NCI-H524 treated with DMSO at 0.1 percent for 48 hours (cell line): ENCODE measurements at places on chromosomes 6 and 20.

DNA sequence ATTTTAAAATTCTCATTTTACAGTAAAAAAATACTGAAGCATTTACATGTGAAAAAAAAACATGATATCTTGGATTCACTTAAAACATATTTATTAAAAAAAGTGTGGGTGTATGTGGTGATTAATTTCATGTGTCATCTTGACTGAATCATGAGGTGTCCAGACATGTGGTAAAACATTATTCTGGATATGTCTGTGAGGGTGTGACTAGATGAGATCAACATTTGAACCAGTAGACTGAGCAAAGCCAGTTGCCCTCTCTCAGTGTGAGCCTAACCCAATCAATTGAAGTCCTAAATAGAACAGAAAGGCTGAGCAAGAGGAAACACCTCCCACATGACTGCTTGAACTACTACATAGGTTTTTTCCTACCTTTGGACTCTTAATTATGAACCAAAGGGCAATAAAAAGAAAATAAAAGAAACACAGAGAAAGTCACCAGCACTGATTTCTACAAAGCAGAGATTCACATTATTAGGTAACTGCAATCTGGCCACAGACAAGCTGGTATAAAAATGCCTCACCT lies 90.5 kb upstream of the VGLL2 start:
- no peak for DNase-seq

GRCh38 chr20:44176833-44177534 lies 10.0 kb downstream of the JPH2 start:
- no peak for DNase-seq

DNA sequence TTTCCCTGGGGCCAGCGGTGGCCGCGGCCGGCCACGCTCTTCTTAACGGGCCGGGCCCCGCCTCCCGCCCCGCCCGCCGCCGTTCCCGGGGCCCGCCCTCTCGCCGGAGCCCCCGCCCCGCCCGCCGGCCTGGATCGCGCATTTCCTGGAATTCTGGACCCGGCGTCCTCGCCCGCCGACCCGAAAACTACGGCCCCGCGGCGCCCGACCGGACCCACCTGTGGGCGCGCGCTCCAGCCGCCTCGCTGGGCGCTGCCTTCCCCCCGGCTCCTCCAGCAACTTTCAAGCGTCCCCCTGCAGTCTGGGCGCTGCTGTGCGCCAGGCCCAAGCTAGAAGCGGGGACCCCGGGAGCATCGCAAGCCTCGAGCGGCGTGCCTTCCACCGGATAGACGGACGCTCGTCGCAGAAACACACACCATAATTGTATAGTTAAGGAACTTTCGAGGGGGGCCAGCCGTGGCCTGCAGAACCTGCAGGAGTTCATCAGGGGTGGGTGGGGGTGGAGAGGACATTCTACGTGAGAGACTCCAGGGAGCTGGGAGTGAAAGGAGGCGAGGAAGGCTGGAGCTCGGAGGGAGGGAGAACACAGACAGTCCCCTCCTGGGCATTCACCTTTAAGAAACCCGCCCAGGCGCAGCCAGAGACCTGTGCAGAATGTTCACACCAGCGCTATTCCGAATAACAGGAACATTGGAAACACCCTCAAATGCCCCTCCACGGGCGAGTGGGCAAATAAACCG lies at the start of gene ADA:
Gene ADA (minus strand): TSS at position 16 of the 740 bp plus-strand sequence. CDS start 92 bp downstream, outside the sequence.
- no peak for DNase-seq

GRCh38 chr20:16472045-16472872 lies 101.0 kb downstream of the KIF16B start:
- DNase-seq: no peak

DNA sequence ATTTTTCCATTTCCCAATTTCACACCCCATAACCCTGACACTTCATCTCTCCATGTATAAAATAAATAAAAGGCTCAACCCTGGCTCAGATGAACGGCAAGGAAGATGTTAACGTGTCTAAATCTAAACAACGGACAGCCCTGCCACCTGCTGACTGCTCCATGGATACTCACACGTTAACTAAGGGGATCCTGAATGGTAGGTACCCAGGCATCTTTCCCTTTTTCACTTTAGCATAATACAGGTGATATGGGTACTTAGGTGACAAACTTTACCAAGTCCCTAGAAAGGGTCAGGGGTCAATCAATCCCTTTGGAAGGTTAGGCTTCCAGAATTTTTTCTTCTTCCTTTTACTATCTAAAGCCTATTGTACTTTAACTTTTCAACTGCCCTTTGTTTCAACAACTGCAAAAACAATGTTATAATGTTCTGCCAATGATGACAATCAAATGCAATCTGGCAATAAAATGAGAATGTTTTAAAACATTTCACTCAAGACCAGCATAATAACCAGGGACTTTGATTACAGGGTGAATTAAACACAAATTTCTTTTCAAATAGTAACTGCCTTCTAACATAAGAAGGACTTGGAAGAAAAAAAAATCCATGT lies 52.4 kb upstream of the IPCEF1 start:
- DNase-seq: no peak

DNA sequence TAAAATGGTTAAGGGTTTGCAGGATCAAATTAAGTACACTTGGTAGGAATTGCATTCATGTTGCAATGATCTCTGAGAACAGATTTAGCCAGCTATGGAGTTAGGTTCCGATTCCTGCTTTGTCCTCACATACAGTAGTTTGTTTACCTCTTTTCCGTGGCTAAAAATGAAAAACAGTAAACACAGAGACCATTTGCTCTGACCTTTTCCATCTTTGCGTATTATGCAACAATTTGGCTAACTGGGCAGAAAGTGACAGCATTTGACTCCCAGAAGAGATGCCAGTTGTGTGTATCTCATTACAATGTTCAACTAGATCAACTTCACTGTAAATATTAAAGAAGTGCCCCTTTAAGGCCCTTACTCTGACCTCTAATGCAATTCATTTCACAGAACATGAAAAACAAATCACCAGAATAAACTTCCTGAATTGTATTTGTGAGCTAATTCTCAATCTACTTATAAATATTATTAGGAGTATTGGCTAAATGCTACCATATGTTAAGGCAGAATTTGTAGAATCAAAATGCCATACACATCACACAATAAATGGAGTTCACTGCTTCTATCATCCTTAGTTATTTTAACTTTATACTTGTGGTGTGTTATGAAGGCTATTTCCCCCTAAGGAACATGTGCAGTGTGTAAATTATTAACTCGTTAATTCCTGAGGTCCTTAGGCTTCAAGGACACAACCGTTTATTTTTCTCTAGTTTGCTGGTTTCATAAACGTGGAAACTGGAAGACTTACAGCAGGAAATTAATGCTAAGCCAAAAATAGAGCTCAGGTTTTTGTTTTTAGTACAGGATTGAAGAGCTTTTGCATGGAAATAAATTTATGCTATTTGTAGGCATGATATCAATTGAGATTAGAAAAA lies 380.7 kb upstream of the CITED2 start:
- no peak for DNase-seq

DNA sequence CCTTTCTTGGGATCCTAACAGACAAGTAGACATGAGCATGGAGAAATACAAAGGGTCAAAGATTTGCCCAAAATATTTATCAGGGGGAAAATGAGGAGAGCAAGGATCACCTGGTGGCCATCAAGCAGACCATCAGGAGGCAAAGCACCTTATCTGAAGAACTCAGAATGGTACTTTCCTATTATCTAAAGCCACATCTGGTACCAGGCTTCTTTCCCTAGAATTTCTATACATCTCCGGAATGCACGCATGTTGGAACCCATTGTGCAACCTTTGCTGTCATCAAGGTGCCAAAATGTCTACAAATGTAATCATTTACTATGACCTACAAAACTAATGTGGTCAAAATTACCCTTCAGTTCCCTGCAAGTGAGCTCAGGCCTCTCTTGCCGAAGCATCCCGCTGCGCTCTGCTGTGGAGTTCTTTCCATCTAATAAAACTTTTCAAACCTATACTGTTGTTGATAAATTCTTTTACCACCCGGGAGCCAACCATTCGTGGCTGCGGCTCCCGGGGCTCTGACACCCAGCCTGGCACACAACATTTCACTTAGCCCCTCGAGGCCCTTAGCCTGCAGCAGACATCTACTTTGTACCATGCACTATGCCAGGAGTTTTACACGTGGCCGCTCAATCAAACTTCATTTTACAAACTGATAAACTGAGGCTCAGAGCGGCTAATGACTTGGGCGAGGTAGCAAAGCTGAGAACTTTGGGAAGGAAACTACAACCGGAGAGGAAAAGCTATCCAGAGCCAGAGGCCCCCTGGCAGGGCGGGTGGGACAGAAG lies 3.8 kb upstream of the CPXM1 start:
- no peak for DNase-seq

DNA sequence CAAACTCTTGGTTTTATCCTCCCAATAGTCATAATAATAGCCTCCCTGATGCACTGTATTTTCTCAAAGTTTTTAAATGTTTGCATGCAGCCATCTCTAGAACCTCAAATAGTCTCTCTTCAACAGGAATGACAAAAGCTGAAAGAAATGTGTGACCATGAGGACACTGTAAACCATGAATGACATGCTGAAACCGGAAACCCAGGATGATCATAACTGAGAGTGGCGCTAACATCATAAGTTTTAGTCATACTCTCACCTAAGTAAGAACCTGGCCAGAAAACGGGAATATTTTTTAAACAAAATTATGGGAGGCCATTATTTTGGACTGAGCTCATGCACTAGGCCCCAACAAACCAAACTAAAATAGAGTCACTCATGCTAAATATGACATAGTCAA lies 278.4 kb upstream of the STXBP5 start:
- no peak for DNase-seq

DNA sequence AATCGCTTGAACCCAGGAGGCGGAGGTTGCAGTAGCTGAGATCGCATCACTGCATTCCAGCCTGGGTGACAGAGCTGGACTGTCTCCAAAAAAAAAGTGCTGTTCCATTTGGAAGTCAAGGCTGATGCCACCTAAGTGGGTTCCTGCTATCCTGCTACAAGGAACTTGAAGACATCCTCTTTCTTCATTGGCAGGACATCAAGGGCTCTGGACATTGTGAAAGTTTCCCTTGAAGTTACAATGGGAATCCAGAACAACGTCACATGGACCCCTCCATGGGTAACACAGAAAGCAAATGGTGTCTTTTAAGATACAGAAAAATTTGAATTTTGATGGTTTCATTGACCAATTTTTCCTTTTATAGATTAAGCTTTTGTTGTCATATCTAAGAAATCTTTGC lies 15.5 kb upstream of the ITCH start:
- no peak for DNase-seq

DNA sequence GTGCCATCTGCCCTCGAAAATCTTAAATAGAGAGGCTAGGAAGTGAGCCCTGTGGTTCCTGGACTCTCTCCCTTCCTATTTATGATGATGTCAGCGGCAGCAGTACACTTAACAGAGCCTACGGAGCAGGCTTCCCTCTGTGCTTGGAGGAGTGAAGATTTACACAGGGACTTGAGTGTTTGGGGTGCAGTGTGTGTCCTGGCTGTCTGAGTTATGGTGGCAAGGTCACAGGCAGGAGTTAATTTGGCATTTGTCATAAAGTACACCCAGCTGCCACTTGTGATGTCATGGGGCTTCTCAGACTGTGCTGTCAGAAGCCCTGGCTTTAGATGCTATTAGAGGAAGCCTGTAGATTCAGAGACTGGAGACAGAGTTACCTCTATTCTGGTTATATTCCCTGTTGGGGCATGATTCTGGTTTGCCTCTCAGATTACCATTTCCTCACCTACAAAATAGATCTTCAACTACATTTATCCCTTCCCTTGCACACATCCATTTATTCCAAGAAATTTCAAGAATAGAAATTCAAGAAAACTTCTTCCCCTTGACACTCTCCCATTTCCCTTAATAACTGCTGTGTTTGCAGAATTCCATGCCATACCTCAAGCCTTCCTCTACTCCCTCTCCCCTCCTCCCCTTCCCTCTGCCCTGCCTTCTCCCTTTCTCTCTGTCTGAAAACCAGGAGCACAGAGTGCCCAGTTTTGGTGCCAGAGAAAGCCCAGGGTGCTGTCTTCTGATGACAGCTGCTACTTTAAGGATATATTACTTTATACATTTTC lies 72.1 kb downstream of the SLC24A3 start:
- no peak for DNase-seq

DNA sequence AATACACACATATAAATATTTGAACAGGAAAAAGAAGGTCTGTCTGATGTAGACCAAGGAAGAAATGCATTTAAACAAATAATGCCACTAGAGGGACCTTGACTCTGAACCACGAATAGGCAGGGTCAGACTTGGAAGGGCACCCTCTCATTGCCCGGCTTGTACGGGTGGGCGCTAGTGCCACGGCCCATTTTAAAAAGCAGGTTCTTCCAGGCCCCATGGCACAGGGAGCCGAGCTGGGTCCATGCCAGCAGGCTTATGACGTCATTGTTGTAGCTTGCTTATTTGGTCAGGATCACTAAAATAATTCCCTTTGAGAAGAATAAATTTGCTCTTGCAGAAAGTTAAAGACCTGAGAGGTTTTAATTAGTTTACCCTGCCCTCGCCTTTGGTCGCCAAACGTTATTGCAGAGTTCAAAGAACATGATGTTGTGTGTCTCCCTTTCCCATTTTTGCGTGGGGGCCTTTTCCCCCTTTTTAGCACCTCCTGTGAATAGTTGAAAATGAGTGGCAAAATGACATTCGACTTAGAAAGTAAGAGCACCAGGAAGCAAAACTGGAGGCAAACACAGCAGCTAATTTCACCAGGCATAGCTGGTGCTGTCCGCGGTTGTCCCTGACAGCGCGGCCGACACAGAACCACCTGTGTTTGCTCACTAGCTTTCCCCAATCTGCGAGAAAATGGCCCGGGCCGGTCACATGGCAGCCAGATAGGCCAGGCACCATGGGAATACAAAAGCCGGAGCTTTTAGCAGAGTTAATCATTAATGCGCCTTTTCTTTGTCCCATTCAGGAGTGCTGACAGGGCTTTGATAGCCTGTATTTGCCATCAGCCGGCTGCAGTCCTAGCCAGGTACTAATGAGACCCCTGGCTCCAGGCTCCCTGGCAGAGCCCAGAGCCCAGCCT lies 93.8 kb downstream of the FOXA2 start:
- no peak for DNase-seq

GRCh38 chr20:44983093-44983674 lies 16.9 kb downstream of the STK4 start:
- no peak for DNase-seq

GRCh38 chr6:147549531-147549930 lies 41.0 kb downstream of the SAMD5 start:
- DNase-seq: no peak

- DNase-seq: no peak
Observed at GRCh38 chr6:12567682-12568081, 148.9 kb upstream of the PHACTR1 start.
